ENCODE measurements at places on chromosomes 5 and 9.
A peak's percentile ranks its signal among the peaks of the same experiment; 100 is the strongest.

GRCh38 chr9:133147412-133148198 lies 16.1 kb downstream of the GBGT1 start:
- DNase-seq = peak; percentile 93

DNA sequence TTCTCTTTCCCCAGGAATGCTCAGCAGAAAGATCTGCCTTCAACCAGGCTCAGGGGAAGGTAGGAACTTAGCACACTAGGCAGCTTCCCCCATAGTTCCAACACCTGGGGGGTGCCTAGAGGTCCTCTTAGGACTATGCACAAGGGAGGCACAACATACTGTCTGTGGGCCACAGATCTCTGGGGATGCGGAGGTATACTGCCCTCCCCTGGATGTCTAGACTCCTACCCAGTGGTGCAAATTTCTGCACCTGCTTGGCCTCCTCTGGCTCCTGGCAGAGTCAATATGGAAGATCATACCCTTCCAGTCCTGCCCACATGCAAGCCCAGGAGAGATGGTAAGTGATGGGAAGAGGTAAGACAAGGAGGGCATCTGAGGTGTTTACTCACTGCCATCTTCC lies 247.5 kb upstream of the DAPK1 start:
- no peak for DNase-seq

GRCh38 chr9:79799691-79800335 lies 228.0 kb downstream of the TLE4 start:
- no peak for DNase-seq

GRCh38 chr5:158451203-158451992 lies 592.5 kb upstream of the CLINT1 start:
- no peak for DNase-seq

DNA sequence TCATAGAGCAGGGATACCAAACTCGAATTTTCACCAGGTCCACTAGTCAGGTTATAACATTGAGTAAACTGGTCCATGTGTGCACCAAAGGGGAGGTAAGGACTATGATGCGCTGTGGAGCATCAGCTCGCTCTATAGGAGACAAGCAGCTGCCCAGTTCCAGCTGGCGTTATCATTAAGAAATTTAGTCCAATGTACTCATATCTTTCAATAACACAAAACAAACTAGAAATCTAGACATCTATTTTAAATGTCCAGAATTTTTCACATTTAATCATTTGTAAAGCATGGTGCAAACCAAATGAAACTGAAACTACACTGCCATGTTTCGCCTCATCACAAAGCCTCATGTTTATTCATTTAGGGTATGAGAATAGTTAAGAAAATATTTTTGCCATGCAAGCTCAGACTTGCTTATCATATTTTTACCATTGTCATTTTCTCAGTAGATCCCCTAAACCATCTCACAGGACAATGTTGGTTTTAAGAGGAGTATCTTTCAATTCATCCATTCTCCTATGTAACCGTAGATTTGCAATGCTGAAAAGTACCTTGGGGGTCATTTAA lies 50.9 kb downstream of the ZNF474 start:
- no peak for DNase-seq

- no peak for DNase-seq
These were observed 21.8 kb downstream of the IL9 start for GRCh38 chr5:135873831-135874230.

- DNase-seq = no peak
These were observed 84.0 kb downstream of the PIK3R1 start for GRCh38 chr5:68299575-68299974.

DNA sequence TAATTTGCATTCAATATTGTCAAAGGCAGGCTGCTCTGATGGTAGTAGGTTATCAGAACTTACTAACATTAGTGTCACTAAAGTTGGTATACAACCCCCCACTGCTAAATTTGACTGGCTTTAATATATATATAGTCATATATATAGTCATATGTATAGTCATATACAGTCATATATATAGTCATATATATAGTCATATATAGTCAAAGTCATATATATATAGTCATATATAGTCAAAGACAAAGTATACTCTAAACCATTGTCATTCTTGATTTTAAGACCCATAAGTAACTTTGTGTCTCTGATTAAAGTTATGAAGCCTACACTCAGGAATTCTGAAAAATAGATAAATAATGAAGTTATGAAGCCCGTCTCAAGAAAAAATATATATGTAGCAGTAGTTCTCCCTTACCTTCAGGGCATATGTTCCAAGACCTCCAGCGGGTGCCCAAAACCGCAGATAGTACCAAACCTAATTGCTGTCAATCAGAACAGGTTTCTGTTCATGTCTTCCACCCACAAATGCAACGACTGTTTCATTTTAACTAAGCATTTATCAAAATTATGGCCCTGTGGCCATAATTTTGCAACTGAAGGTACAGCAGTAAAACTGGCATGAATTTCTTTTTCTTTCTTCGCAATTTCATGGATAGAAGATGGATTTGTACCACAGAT lies 40.1 kb downstream of the TRPM6 start:
- no peak for DNase-seq

DNA sequence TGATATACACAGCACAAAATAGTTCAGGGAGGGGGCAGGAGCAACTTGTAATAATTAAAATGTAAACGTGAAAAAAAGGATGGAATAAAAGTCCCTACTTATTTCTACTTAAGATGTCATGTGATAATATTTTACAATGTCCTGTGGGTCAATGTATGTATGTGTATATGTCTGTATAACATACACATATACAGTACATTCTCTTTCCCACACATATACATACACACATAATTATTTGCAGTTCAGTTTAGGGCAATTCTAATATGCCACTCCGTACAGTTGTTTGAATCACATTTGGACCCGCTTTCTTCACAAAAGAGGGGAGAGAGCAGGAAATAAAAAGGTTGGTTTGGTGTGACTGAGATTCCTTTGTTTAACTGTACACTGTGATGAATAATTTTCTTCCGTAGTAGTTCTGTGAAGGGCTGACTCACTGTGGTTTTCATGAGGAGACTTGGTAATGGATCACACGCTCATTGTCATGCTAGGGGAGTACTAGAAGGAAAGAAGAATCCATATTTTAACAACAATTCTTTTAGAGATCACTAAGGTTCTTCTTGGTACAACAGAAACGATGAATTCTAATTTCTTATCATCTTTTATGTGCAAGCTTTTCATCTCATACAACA lies 26.2 kb upstream of the ACOT12 start:
- no peak for DNase-seq

DNA sequence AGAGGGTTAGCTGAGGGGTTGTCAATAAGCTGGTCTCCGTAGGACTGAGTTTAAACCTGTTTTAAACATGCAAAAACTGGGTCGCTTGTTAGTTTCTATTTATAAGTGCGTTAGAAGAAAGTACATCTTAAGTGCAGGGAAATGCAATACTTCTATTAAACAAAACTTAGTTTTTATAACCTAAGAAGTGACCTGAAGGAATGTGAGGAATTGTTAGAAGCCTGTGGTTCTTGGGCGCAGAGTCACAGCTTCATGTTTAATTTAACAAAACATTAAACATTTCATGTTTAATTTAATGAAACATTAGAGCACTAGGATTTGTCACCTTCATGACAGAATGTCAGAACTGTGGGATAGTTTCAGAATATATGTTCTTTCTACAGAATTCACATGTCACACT lies 469.2 kb upstream of the WWC1 start:
- DNase-seq = no peak

DNA sequence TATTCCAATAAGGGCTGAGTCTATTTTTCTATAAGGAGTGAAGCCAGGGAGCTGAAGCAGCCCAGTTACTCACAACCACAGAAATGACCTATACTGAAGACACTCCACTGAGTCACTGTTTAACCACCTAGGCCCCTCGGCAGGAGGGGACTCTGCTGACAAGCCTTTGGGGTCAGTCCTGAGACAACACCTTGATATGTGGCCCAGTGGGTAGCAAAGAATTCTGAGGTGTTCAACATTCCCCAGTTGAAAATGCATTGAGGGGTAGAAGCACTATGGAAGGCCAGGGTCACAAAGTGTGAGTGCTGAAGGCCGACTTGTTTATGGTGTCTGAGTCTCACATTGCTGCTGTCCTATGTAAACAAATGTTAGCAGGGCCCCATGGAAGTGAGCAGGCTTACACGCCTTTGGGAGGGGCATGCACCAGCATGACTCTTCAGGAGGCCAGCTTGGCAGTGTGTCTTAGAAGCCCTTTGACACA lies 112.6 kb upstream of the NFIL3 start:
- DNase-seq = no peak

GRCh38 chr9:79013715-79014610 lies 557.8 kb upstream of the TLE4 start:
- DNase-seq = no peak

DNA sequence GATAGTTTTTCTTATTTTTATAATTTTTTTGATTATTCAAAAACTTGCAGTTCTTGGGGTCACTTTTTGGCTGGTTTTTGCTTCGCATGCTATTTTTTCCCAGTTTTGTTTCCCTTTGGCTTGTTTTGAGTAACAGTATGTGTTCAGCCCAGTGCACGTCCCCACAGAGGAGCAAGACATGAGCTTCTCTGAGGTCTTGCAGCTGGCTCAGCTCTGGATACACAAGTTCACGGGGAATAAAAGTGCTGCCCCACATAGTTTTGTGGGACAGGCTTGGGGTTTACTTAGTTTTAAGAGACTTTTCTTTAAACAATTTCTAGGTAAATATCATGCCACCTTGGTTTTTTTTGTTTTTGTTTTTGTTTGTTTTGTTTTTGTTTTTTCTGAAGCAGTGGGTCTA lies 297.8 kb upstream of the IRX1 start:
- no peak for DNase-seq

- DNase-seq = no peak
These were observed 16.5 kb upstream of the ODF2 start for GRCh38 chr9:128439273-128439672.

- no peak for DNase-seq
These were observed 15.1 kb downstream of the RASGEF1C start for GRCh38 chr5:180193749-180194375.

- DNase-seq = no peak
These were observed 205.0 kb downstream of the DOCK8 start for GRCh38 chr9:419571-420171.

DNA sequence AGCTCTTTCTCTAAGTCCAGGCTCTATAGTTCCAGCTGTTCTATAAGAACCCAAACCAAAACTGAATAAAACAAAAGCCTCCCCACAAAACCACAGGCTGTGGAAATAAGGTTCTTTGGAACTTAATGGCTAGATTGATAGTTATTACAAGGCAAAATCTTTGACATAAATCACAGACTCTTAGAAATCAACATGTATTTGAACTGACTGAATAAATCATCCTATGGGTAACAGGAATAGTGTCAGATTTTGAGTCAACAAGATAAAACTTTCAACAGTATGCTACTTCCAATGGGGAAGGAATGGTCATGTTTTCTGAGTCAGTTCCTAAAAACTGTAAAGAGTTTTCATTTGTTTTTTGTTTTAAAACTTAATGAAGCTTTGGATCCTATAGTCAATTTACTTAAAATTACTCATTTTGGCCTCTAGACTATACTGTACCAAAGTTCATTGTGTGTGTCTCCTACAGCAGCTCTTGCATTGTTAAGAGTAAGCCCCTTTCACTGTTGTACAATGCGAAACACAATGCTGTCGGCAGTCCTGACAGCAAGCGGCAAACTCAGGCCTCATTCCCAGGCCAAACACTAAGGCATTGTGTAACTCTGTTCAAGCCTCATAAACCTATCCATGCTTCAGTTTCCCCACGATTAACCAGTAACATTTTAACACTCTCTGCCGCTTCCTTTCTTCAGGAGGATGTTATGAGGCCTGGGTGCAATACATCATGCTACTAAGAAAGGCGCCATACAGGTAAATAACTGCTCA lies 134.1 kb downstream of the ARL15 start:
- no peak for DNase-seq

DNA sequence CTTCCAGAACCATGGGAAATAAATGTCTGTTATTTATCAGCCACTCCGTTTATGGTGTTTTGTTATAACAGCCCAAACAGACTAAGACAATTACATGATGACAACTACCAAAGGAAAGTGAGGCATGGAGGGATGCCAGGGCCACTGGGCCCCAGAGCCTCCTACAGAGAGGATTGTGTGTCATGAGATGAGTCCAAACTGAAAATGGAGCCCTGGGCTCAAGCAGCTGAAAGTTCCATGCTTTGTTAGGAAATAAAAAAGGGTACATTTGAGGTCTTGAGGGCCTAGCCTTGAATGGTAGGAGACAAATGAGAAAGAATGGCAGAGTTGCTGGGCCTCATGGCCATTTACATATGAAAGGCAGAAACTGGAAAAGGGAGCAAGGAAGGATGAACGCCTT lies 586.5 kb downstream of the CETN3 start:
- no peak for DNase-seq

GRCh38 chr5:157911568-157911967 lies 52.6 kb upstream of the CLINT1 start:
- DNase-seq = no peak

GRCh38 chr9:86733929-86734328 lies 213.4 kb downstream of the GAS1 start:
- DNase-seq = no peak

GRCh38 chr5:176716320-176716719 lies 69.0 kb downstream of the TSPAN17 start:
- no peak for DNase-seq

DNA sequence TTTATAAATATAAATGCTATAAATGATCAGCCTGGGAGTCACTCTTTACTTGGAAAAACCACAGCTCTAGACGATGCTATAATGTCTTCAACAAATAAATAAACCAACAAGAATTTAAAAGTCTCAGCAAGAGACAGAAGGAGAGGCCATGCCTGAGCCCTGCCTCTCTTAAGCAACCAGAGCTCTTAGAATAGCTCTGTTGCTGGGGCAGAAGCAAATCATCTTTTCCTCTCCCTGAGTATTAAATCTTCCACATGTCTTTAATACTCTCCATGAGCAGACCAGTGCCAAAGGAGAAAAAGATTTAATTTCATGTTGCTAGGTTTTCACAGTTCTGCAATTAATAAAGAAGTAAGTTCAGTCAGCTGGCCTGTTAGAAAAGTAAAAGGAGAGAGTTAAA lies 408.0 kb upstream of the SLC30A5 start:
- DNase-seq = no peak

DNA sequence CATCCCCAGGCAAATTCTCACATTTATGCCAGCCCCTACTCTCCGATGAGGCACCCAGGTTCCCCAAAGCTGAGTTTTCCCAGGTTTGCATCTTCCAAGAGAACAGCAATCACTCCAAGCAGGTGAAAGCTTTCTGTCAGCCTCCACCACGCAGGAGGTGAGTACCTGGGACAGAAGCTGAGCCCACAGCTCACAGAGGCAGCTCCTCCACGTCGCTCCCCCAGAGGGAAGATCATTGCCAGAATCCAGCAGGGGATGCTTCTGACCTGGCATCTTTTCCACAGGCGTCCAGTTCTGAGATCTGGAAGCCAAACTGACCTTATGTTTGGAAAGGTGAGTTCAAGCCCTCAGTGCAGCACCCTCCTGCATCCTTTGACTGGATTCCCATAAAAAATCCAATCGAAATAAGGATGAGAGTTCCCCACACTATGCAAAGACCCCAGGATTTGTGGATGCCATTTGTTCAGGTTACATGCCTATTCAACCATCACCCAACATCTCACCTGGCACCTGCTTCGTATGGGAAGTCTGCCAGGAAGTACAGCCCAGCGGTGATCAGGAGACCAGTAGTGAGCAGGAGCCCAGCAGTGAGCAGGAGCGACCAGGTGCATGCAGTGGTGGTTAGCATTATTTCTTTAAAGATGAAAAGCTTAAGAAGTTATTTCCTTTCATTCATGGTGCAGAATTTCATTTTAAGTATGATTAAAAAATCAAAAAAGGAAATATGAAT lies 47.4 kb upstream of the OLFM1 start:
- no peak for DNase-seq

All from CD4-positive, alpha-beta T cell treated with Interleukin-12 subunit alpha and Interleukin-12 subunit beta, for 1 hour (primary cell).